Psoas muscle (tissue), 8 donors: ENCODE measurements at places on chromosomes 4 and X. TPM values are rescaled to one million over a fixed set of nuclear protein-coding genes. Genes with fewer than 3 reads are reported as not detected.

XAGE1A gene
- not detected for polyA plus RNA-seq

HTR2C gene
- polyA plus RNA-seq = not detected

ABCG2 gene
- 0.10 TPM for polyA plus RNA-seq

MAGEA2 gene
- not detected for polyA plus RNA-seq

JAKMIP1 gene
- polyA plus RNA-seq = not detected

DNA sequence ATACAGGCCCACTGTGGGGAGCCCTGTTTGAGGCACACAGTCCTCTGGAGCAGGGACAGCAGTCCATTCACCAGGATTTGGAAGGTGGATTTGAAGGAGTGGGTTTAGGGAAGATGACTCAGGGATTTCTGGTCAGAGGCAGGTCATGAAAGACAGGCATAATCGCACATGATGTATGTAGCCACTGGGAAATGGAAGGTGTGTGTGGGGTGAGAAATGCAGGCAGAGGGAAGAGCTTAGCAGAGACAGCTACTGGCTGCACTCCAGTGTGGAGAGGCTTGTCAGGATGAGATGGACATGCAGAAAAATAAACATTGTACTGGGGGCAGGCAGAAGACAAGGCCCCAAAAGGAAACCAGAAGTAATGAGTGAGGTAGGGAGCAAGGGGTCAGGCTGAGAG, 85.2 kb upstream of the STS start:
- H3K4me3 ChIP-seq = no peak overlapping the region
- no peak overlapping the region for H3K27ac ChIP-seq
- DNase-seq = no peak

CPZ gene
- 0.04 TPM for polyA plus RNA-seq

GRCh38 chr4:67899096-67899495, 15.3 kb upstream of the TMPRSS11D start:
- H3K36me3 ChIP-seq = no peaks in the 10 kb centered on the region
- H3K27me3 ChIP-seq = no peaks in the 10 kb centered on the region
- no peak overlapping the region for H3K4me3 ChIP-seq
- DNase-seq = no peak

SYTL5 gene
- not detected for polyA plus RNA-seq

DNA sequence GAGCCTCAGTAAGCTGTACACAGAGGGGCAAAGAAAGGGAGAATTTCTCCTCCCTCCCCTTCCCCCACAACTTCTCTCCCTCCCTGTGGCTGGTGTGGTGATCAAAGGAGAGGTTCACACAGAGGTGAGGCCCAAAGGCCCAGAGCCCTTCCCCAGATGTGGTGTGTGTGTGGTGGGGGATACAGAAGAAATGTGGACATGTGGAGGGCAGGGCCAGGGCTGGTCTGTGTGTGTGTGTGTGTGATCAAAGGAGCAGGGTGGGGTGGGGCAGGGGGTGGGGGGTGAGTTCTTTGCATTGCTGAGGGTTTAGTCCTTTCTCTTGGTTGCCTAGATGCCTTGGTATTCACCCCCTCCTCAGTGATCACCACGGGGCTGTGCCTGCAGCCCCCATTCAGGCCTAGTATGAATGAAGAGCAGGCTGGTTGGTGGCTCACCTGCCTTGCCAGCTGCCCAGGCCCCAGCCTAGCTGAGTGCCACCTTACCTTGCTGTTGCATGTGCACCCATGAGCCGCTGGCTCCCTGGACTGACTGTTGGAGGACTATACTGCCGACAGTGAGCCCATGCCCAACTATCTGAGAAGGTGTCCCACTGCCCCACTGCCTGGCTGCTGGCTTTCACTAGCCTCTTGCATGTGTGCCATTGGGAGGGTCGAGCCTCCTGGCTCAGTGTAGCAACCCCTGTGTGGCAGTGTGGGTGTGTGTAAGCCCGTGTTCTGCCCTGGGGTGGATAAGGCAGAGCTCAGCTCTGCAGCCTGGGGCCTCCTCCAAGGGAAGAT, 101.9 kb downstream of the EFNB1 start:
- DNase-seq = no peak
- H3K4me1 ChIP-seq = no peaks in the 10 kb centered on the region
- H3K36me3 ChIP-seq = no peaks in the 10 kb centered on the region
- no peak overlapping the region for H3K27ac ChIP-seq
- H3K4me3 ChIP-seq = no peak overlapping the region
- H3K27me3 ChIP-seq = no peaks in the 10 kb centered on the region

DNA sequence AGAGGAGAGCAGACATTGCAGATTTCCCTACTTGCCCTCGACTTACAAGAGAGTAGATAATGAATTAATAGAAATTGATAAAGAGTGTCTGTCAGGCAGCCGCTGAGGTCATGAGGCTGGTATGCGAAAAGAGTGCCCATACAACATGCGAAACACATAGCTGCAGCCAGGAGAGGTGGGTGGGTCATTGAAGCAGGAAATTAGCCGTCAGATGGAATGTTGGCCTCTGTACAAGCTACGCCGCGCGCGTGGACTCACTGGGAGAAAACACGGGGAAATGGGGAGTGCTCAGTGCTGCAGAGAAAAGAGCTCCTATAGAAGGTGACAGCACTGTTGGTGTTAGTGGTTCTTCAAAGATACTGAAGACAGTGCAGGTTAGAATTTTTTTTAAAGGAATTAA, 125.1 kb downstream of the RAPGEF2 start:
- H3K36me3 ChIP-seq = no peaks in the 10 kb centered on the region
- peak; percentile 79 for DNase-seq
- peaks cover 17% of the 10 kb centered on the region for H3K4me1 ChIP-seq
- H3K27me3 ChIP-seq = no peaks in the 10 kb centered on the region
- peak overlapping the region; percentile 66 for H3K4me3 ChIP-seq
- peak overlapping the region; percentile 84 for H3K27ac ChIP-seq

DNA sequence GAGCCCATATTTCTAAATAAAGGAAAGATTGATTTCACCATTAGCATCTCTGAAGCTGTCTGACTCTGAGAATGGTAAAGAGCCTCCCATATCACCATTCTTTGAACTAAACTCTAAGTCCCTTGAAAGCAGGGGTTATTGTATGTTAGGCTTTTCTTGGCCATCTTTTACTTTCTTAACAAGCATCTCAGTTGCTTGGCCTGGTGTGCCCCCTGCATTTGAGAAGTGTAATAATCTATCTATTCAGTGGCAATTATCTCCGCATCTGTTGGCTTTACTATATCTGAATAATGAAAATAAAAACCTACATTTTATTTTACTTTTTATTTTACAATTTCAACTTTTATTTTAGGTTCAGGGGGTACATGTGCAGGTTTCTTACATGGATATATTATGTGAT, 128.3 kb upstream of the ARMCX2 start:
- H3K27me3 ChIP-seq = no peaks in the 10 kb centered on the region
- DNase-seq = no peak
- no peaks in the 10 kb centered on the region for H3K4me1 ChIP-seq
- no peak overlapping the region for H3K4me3 ChIP-seq

GRCh38 chr4:4577359-4577875, 35.6 kb upstream of the STX18 start:
- no peak for DNase-seq
- H3K4me3 ChIP-seq = no peak overlapping the region
- no peaks in the 10 kb centered on the region for H3K4me1 ChIP-seq

- H3K27me3 ChIP-seq = peaks cover 4% of the 10 kb centered on the region
- H3K27ac ChIP-seq = no peak overlapping the region
- H3K4me3 ChIP-seq = no peak overlapping the region
- H3K4me1 ChIP-seq = no peaks in the 10 kb centered on the region
- no peak for DNase-seq
- H3K36me3 ChIP-seq = no peaks in the 10 kb centered on the region
Observed at GRCh38 chrX:114152130-114152529, 431.8 kb upstream of the HTR2C start.

PNMA3 gene
- 0.03 TPM for polyA plus RNA-seq

DNA sequence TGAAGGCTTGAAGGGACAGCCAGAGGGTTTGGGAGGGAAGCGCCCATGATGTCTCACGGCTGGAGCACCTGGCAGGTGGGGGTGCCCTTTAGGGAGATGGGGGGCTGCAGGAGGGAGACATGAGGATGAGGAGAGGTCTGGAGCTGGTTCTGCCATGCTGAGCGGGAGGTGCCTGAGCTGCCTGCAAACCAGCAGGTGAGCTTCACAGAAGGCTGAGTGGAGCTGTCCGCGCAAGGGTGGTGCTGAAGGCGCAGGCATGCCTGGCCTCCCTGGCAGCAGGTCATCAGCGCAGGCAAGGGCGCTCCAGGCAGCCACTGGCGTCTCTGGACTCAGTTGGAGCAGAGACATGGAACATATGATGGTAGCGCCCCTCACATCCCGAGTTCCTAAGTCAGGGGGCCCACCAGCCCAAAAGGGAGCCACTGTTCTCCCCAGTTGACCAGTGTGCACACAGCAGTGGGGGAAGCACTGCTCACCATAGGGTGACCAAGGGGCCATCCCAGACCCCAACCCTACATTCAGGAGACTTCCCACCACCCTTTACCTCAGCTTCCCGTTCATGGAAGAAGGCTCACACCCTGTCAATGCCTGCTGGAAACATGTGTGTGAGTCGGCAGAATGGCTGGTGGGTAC, 25.8 kb downstream of the ADRA2C start:
- no peaks in the 10 kb centered on the region for H3K4me1 ChIP-seq
- H3K27ac ChIP-seq = no peak overlapping the region
- no peak for DNase-seq

HSFX1 gene
- polyA plus RNA-seq = 0.31 TPM

DNA sequence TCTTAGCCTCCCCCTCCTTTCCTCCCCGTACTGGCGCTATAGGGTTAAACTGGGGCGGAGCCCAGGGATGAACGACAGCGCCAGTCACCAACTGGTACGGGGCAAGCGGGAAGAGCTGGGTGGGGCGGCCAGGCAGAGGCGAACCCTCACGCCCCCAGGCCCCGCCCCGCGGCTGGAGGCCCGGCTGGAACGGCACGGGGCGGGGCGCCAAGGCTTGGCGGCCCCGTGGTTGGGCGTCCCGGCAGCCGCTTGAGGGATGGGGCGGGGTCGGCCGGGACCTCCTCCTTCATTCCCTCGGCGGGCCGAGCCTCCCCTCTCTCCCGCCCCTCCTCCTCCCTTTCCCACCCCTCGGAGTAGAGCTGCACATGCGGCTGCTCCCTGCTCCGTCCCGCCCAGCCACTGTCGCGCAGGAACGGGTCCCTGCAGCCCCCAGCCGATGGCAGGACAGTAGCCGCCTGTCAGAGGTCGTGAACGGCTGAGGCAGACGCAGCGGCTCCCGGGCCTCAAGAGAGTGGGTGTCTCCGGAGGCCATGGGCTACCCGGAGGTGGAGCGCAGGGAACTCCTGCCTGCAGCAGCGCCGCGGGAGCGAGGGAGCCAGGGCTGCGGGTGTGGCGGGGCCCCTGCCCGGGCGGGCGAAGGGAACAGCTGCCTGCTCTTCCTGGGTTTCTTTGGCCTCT, at the start of gene EDA:
EDA (plus strand) TSS at position 335 of the 678 bp plus-strand sequence.
- peak within 1 kb of the TSS; percentile 30 for H3K27ac ChIP-seq
- H3K27me3 ChIP-seq = no peaks in the 10 kb centered on the region
- no peaks in the 10 kb centered on the region for H3K36me3 ChIP-seq
- H3K4me1 ChIP-seq = no peaks in the 10 kb centered on the region
- DNase-seq = peak; percentile 88
